ENCODE measurements at places on chromosomes 3 and 15.

- DNase-seq, result no peak
Observed at GRCh38 chr3:170327040-170327808, 30.3 kb upstream of the SKIL start.

DNA sequence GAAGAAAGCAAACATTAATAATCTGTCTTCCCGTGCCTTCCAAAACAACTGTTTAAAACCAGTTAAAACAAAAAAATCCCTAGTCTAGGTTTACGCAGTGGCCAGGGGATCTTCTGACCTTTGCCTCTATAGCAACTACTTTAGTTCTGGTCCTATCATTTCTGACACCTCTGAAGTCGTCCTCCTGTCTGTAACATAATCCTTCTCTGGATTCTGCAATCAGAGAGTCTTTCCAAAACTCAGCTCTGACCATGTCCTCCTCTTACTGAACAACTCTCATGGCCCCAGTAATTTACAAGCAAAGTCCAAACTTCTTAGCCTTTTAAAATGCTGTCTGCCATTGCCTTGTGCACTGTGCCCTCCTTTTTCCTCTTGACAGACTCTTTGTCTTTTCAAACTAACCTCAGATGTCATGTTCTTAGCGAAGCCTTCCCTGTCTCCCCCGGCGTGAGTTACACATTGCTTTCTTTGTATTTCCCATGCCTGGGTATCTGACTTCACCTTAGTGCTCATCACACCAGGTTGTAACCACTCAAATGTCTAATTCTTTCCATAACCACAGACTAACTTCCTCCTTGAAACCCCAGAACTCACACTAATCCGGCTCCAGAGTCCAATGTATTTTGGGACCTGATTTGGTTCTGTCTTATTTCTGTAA lies 105.2 kb upstream of the BNIP2 start:
- DNase-seq, result no peak

DNA sequence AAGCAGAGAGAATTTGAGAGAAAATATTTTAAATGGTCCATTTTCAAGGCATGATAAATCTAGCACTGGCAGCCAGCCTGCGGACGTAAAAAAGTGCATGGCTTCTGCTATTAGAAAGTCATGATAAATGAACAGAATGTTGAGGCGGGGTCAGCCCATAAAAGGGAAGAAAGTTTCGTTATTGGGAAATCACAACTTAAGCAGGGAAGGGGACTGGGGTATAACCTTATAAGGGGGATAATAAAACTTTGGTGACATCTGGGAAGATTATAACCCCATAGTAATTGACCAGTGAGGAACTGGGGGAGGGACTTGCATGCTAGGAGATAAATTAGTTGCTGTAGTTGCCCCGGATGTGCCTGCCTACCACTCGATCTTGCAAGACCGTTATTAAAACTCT lies 88.4 kb upstream of the PLSCR4 start:
- DNase-seq, result no peak

- DNase-seq, result no peak
Observed at GRCh38 chr15:95106801-95107200, 875.4 kb downstream of the MCTP2 start.

DNA sequence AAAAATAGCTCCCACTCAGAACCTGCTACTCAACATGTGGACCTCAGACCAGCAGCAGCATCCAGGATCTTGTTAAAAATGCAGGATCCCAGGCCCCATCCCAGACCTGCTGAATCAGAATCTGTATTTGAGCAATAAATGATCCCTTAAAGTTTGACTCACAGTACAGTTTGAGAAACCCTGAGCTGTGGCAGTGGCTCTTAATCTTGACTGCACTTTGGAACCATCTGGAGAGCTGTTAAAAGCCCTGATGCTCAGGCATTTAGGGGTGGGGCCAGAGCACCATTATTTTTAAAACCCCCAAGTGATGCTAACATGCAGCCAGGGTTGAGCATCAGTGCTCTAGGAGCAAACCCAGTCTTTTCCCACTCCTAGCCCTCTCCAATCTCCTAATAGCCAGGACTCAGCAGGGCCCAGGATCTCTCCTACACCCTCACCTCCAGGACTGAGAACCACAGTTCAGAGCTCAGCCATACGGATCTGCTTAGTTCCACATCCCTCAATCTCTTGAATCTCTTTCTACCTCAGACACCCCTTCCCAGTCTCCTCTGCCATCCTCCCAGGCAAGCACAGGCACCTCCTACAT lies 10.2 kb downstream of the RFTN1 start:
- DNase-seq, result no peak

DNA sequence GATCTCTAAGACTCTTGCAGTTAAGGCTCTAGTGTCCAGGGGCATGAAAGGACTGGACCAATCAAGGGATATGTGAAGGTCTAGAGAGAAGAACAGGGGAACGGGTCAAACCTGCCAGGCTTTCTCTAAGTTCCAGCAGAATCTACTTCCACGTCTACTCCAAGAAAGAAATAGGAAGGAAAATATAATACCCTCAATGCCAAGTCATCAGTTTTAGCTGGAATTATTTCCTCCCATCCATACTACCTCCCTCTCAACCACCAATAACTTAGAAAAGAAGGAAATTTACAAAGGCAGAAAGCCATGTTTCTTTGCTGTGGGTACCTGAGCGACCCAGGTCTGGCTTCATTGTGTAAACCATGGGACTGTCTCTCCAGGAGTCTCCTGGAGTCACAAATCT lies 7.8 kb downstream of the SHC4 start:
- no peak for DNase-seq
